ENCODE measurements at places on chromosomes 7 and 10.
A peak's percentile ranks its signal among the peaks of the same experiment; 100 is the strongest.

GRCh38 chr7:70356787-70357328, 758.6 kb downstream of the AUTS2 start:
- no peak for DNase-seq

GRCh38 chr10:2908851-2909630, 158.3 kb upstream of the PFKP start:
- no peak for DNase-seq

- no peak for DNase-seq
Observed at GRCh38 chr7:28608731-28609130, 196.4 kb downstream of the CREB5 start.

DNA sequence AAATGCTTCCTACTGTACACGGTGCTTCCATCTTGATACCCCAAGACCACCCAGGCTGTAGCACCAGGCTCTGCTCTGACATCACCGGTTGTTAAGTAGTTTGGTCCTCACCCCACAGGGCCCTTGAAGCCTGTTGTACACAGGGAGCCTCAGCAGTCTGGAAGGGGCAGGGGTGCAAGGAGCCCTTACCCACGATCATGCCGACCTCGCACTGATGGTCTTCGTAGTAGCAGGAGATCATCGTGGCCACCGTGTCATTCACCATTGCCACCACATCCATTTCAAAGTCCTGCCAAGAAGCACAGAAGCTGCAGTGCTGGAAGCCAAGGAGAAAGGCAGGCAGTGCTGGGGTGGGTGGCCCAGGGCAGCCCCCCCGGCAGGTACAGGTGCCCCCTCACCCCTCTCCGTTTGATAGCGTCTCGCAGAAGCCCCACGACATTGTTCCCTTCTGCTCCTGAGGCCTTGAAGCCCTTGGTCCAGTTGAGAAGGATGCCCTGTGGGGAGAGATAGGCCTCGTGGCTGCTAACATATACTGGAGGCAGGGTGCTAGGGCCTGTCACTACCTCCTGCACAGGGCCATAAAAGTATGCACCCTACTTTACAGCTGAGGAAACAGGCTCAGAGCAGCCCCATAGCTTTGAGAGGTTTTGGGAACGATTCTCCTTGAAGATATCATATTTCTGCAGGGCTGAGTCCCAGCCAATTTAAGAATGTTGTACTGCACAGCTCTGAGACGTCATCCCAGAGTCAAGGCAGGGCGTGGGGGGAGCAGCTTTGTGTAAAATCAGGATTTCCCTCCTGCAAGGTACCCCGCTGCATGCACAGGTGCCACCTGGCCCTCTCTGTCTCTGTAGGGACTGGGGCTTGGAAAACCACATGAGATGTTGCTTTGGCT, 8.7 kb upstream of the MYL7 start:
- peak; percentile 60 for DNase-seq

GRCh38 chr7:25929448-25929847, 222.6 kb upstream of the NFE2L3 start:
- DNase-seq, result no peak

GRCh38 chr10:18293536-18294510, 153.6 kb downstream of the CACNB2 start:
- DNase-seq, result no peak

- no peak for DNase-seq
Observed at GRCh38 chr10:129850790-129851189, 113.3 kb downstream of the EBF3 start.

GRCh38 chr7:142592231-142592630, 157.0 kb upstream of the PRSS1 start:
- DNase-seq, result no peak

DNA sequence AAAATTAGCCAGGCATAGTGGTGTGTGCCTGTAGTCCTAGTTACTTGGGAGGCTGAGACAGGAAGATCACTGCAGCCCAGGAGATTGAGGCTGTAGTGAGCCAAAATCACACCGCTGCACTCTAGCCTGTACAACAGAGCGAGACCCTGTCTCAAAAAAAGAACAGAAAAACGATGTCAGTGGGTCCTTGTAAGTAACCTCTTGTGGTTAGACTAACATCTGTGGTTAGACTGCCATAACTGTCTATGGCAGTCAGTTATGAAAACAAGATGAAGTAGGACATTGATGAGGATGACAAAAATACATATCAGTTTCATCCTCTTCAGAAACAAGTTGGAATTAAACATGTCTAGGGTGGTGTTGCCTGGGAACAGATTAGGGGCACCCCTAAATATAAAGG, 53.3 kb downstream of the AKAP9 start:
- DNase-seq, result no peak

DNA sequence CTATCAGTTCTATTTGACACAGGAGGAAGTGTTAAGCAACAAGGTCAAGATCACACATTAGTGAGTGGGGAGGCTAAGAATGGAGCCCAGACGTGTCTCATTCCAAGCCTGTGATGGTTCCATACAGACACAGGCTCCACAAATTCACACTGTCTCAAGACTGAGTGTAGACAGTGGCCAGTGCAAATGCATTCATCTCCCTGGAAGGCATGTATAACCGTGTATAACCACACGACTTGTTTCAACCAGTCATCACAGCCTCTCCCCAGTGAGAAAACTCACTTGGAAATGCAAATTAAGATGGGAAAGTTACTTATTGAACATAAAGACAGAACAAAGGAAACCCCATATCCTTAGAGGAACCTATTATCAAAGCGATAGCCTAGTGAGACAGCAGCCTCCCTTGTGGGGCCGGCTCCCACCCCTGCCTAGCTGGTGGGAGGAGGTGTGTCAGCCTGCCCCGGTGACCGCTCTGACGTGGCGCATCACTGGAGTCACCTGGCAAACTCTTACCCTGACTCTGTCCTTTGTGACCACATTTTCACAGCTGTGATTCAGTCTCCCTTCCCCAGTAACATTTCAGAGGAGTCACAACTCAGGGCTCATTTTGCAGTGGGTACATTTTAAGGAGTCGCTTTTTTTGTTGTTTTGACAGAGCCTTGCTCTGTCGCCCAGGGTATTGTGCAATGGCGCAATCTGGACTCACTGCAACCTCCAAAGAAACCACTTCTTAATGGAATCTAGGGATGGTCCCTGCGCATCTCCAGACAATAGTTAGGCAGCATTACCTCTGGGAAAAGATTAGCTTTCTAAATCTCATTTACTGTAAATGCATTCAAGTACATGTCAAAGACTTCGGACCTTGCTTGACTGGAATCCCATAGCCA, 126.6 kb upstream of the PARD3 start:
- DNase-seq, result no peak

DNA sequence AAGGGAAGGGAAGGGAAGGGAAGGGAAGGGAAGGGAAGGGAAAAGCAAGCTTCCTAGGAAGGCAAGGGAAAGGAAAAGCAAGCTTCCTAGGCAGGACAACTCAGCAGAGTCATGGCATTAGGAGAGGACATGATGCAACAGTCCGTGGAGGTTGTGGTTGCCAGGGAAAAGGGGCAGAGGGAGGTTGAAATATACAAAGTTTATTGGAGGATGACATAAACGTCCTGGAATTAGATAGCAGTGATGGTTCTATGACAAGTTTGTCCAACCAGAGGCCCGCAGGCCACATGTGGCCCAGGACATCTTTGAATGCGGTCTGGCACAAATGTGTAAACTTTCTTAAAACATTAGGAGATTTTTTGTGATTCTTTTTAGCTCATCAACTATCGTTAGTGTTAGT, 59.8 kb upstream of the OPN4 start:
- DNase-seq, result no peak

DNA sequence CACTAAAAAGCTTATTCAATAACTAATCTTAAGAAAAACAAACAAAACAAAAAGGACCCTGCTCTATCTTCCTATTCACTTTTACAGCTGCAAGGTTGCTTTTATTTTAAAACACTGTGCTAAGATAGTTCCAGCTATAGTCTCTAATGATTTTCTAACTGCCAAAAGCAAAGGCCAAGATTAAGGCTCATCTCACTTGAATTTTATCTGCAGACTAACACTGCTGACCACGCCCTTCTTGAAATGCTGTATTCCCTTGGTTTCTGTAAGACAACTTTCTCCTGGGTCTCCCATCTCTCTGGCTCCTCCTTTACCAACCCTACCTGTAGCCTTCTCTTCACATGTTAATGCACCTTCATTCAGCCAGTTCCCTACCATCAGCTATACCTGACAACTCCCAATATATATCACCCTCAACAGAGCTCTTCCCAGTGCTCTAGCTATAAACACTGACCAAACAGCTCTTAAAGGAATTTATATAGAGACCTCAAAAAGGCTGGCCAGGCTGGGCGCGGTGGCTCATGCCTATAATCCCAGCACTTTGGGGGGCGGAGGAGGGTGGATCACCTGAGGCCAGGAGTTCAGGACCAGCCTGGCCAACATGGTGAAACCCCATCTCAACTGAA, 11.7 kb downstream of the SRPK2 start:
- no peak for DNase-seq

- no peak for DNase-seq
Observed at GRCh38 chr7:141333459-141333858, 217.8 kb upstream of the AGK start.

DNA sequence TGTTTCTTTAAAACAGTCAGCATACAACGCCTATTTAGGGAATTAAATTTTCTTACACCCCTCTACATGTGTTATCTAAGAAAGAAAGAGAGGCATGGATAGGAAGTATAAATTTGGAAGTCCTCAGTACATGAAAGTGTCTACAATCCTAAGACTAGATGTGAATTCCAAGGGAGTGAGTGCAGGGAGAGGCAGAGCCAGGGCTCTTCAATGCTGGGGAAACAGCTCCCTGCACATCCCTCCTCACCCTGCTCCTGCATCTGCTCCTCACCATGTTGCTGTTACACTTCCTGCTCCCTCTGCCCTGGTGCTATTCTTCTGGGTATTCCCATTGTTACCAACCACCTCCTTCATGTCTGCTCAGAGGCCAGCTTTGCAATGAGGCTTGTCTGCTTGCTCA, 229.1 kb upstream of the AKR1E2 start:
- DNase-seq, result no peak

- no peak for DNase-seq
Observed at GRCh38 chr7:148563583-148564274, 26.8 kb upstream of the C7orf33 start.

GRCh38 chr7:110569486-110570205, 521.3 kb upstream of the LRRN3 start:
- no peak for DNase-seq

DNA sequence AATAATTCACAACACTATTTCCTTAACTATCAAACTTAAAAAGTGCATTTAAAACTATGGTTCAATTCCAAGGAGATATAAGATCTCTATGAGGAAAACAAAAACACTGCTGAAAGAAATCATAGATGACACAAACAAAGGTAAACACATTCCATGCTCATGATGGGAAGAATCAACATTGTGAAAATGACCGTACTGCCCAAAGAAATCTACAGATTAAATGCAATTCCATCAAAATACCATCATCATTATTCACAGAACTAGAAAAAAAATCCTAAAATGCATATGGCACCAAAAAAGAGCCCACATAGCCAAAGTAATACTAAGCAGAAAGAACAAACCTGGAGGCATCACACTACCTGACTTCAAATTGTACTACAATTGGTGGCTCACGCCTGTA, 159.9 kb upstream of the EEPD1 start:
- no peak for DNase-seq

- DNase-seq, result no peak
Observed at GRCh38 chr10:7354330-7355047, 56.3 kb downstream of the SFMBT2 start.

- no peak for DNase-seq
Observed at GRCh38 chr7:74514131-74514591, 60.5 kb downstream of the GTF2IRD1 start.

DNA sequence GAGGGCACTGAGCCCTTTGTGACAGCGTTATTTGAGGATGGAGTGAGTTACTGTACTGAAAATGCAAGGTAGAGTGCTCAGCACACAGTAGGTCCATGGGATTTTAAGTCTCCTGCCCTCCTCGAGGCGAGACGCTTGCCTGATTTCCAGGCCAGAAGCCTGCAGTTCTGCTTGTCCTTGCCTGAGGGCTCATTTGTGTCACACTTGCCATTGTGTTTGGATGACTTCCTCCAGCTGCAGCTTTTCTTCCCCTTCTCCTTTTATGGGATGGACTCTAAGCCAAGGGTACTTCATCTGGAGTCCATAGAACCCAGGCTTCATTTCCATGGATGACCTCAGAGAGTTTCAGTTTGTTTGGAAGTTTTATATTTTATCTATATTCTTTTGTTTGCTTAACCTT, 304.2 kb upstream of the BMPER start:
- DNase-seq, result no peak

DNA sequence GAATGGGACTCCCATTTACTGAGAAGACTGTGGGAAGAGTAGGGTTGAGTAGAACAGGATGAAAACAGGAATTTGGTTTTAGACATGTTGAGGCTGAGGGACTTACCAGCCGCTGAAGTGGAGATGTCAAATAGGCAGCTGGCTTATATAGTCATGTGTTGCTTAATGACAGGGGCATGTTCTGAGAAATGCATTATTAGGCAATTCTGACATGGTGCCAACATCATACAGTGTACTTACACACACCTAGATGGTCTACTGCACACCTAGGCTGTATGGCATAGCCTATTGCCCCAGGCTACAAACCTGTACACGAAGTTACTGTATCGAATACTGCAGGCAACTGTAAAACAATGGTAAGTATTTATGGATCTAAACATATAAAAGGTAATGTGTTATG, 17.5 kb downstream of the ARL3 start:
- no peak for DNase-seq

DNA sequence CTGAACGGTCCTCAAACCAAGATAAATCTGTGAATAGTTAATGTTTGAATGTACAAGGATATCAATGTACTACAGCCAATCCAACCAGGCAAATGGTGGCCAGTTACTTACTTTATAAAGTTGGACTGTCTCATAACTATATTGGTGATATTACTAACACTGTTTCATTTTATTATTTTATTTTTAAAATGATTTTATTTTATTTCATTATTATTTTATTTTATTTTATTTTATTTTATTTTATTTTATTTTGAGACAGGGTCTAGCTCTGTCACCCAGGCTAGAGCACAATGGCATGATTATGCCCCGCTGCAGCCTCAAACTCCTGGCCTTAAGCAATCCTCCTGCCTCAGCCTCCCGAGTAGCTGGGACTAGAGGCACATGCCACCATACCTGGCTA, 6.8 kb downstream of the IL15RA start:
- no peak for DNase-seq

GRCh38 chr7:115350764-115351163, 428.9 kb downstream of the MDFIC start:
- no peak for DNase-seq

- no peak for DNase-seq
Observed at GRCh38 chr7:47580175-47580706, 1.7 kb downstream of the TNS3 start.

DNA sequence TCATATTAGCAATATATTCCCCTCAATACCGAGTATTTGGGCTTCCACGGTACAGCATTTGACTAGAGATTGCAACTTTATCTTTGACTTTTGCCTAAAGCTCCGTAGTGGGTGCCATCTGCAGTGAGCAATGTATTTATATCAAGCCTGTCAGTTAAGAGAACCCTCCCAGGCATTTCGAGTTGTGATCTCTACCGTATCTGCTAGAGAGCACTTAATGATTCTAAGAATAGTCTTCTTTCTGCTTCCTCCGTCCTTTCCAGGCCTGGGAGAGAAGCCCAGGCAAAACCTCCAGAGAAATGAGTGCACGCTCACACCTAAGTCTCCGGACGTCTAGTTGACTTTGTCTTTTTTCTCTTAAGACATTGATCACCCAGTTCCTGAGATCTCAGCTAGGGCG, 210.6 kb downstream of the KLF6 start:
- no peak for DNase-seq

Data from NCI-H2171 (cell line).